ENCODE measurements at places on chromosomes 16 and 17. TPM values are rescaled to one million over a fixed set of nuclear protein-coding genes. Genes with fewer than 3 reads are reported as not detected.

PPM1E gene
- 0.05 TPM for total RNA-seq

DNA sequence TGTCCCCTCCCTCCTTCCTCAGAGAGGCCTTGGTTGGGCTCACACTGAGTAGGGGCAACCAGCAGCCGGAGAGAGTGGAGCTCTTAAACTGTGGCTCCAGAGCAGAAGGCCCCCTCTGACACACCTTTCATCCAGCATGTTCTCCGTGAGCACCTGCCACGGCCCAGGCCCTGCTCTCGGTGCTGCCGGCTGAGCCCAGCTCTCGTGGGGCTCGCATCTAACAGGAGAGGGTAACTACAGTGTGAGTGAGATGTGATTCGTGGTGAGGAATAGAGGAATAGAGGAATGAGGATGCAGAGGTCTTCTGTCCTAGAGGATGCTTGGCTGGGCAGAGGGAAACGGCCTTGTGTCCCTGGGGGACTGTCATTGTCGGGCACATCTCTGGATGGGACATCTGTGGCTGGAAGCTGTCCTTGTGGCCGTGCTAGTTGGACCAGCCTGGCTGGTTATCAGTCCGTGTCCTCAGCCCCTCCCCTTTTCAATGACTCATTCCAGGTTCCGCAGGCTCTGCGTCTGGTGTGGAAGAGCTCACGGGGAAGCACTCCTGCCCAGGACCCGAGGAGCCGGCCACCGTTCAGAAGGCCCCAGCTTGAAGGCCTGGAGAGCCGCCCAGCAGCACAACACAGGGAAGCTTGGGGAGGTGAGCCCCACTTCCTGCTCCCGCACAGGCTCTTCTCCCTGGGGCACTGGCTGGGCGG lies 11.9 kb upstream of the DNASE1 start:
- DNase-seq: peak; percentile 83

DNA sequence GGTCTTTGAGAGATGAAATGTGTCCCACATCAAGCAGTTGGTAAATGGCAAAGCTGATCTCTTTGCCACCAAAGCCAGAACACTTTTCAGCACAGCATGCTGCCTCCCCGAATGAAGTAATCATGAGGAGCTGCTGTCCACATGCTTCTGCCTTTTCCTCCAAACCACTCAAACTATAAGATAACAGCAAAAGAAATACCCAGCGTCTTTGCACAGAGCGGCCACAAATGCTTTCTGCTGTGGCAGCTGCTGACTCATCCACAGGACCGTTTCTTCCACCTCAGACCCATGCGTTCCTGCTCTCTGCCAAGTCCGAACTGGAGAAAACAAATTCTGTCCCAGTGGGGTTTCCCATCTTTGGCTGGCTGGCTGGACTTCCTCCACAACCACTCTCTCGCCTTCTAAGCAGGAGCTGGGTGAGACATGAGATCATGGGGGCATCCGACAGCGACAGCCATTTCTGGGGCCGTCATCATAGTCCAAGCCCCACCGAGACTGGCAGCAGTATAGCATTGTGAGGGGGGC lies 27.1 kb downstream of the TBC1D3B start:
- DNase-seq: no peak

DNA sequence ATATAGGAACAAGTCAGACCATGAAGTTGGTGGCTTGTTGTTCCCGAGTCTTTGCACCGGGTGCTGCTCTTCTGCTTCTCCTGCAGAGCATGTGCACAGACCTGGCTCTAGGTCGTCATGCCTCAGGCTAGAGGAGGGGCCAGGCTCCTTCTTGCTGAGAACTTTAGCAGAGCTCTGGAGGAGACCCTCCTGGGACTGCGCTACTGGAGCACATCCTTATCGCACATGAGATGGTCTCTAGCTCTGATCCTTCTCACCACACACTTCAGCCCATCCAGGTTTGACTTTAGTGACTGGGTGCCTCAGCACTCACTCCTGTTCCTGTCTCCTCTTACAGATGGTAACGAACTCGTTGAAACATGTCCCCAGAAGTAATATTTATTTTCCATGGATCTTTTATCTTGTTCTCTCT lies 14.9 kb downstream of the FOXK2 start:
- no peak for DNase-seq

GRCh38 chr16:11032000-11032921 lies 87.9 kb downstream of the CLEC16A start:
- DNase-seq: no peak

DNA sequence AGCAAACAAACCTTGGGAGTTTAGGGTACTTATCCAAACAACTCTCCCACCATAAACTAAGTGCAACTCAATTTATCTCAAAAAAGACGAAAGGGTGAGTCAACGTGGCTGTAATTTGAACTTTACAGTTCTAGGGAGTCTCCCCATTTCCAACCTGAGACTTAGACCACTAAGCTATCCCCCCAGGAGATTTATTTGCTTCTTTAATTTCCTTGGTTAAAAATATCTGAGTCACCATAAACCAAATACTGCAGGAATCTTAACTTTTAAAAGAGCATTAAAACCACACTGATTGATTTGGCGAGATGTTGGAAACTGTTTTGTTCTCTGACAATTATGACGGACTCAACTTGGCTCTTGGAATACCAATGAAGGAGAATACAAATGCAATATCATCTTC lies 299.3 kb upstream of the SOX9 start:
- DNase-seq: no peak

- DNase-seq: no peak
These were observed 10.9 kb upstream of the GGA2 start for GRCh38 chr16:23521037-23521743.
